ENCODE measurements at places on chromosomes 7 and 10.

DNA sequence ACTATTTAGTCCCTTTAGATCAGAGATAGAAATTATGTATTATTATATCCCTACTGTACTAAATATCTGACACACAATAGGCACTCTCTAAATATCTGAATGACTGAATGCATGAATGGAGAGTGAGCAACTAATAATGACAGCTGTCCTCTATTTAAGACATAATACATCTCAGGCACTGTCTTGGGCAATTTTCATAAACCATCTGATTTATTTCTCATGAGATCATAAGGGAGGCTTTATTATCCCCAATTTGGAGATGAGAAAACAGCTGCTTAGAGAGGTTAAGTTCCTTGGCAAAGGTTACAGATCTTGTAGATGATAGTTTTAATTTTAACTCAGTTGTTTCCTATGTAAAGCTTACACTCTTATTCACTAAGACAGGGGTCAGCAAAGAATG, 570.6 kb downstream of the GRM8 start:
- no peak for DNase-seq

DNA sequence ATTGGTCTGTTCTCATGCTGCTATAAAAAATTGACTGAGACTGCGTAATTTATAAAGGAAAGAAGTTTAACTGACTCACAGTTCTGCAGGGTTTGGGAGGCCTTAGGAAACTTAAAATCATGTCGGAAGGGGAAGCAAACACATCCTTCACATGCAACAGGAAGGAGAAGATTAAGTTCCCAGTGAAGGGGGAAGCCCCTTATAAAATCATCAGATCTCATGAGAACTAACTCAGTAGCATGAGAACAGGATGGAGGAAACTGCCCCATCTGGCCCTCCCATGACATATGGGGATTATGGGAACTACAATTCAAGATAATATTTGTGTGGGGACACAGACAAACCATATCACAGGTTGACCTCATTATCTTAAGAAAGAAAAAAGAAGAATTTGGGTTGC, 134.5 kb downstream of the PPP1R3A start:
- DNase-seq, result no peak

GRCh38 chr10:45052700-45053099, 52.0 kb downstream of the ZNF22 start:
- no peak for DNase-seq

- DNase-seq, result no peak
Measured at GRCh38 chr10:119347181-119347974, 140.0 kb downstream of the GRK5 start.

GRCh38 chr10:43160921-43161255, 22.6 kb downstream of the CSGALNACT2 start:
- no peak for DNase-seq

DNA sequence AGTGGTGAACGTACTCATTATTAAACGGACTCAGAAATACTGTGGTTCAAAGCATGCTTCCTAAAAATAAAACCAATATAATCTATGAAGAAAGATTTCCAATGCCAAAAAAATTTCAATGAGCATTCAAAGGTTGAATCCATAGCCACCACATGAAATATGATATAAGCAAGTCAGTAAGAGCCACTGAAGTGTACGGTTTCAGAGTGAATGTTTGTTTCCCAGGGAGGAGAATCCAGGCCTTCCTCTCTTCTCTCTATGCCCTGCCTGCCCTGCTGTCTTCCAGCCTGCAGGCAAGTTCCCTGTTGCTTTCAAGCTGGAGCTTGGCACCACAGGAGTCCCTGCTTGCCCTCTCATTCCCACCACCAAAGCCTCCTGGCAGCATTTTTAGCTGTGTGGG, 1171.6 kb upstream of the C7orf33 start:
- no peak for DNase-seq

DNA sequence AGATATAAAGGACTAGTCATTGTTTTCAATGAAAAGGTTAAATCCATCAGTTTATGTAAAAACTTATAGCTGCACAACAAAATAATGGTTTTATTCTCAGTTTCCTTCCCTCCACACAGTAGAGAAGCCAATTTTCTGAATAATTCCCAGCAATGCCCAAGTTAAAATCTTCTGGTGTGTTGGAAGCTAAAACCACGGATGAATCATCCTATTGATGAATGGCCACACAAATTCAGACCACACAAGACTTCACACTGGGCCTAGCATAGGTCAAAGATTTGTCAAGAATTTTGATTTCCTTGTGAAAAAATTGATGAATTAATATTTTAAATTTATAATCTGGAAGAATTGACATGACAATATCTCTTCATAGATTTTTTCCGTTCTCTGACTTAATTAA, 617.6 kb downstream of the INHBA start:
- DNase-seq, result peak; percentile 42

DNA sequence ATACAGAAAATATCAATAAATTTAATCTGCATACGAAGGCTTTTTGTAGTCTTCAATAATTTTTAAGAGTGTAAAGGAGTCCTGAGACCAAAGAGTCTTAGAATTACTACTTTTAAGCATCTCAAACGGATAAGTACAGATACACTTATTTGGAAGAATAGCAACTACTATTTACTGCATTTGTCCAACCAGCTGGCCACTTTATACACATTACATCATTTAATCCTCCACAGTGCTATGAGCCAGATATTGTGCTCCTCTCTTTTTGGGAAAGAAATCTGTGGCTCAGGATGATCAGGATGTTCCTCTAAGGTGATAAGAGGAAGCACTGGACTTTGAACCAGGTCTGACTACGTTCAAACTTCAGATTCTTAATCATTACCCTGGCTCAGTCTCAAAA, 588.6 kb upstream of the LRRTM3 start:
- no peak for DNase-seq

- no peak for DNase-seq
Measured at GRCh38 chr7:28296571-28297483, 115.5 kb upstream of the CREB5 start.

Data from HS-5 (cell line).